Kidney capillary endothelial cell (primary cell): ENCODE measurements at places on chromosomes 11 and 22.

DNA sequence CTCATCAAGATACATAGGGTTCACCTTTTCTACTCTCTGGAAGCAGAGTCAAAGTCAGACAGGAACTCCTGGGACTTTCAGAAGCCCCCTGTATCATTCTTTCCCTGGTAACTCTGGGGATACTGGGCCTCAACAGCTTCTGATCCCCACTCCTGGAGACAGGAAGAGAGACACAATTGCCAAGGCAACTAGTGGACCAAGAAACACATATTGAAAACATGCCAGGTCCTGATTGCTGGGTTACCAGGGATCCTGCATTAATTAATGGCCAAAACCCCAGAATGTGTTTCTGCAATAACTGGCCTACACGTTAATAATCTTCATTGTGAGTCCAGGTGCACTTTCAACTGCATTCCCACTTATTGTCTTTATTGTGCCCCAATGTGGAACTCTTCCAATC, 260.8 kb upstream of the POU2AF2 start:
- no peak for DNase-seq

DNA sequence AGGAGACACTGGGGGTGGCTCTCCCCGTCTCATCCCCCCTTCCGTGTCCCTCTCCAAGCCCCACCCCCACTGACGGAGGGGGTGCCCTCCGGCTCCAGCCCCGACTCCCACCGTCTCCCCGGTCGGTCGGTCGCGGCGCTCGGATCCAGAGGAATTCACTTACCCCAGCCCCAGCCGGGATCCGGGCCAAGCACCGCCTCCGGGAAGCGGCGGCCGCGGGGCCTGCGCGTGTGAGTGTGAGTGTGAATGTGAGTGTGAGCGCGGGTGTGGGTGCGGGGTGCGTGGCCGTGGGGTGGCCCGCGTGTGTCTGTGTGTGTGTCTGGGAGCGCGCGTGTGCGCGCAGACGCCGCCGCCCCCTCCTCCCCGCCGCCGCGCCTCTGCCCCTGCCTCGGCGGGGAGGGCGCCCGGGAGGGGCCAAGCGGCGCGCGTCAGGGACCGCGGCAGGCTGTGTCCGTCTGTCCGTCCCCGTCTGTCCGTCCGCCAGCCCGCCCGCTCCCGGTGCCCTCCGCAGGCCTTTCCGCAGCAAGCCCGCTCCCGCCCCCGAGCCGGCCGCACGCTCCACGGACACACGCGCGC, at the start of gene ELFN2:
ELFN2 (minus strand) TSS at position 345 of the 576 bp plus-strand sequence. CDS start 51,945 bp downstream, outside the sequence.
- DNase-seq, result no peak

DNA sequence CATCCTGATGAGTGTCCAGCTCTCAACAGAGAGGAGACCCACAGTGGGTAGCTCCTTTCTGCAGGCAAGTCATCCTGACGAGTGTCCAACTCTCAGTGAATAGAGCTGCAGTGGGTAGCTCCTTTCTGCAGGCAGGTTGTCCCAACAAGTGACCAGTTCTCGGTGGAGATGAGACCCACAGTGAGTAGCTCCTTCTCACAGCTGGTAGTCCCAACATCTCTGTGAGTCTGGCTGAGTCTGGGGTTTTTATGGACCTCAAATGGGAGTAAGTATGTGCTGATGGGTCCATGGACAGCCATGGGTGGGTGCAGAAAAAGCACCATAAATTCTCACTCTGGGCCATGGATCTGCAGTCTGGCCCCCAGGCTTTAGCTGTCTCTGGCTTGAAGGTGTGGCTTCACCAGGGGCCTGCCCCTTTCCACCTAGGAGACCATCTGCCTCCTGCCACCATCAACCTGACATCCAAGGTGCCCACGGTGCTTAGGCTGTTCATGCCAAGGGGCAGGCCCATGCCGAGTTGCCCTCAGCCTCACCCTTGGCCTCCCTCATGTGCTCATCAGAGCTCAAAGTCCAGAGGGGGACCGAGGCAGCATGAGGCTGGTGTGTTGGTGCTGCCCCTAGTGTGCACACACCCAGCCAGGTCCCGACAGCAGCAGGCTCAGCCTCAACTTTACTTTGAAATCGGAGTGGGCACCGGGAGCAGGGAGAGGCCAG, 15.3 kb downstream of the NPAT start:
- no peak for DNase-seq

GRCh38 chr22:38429499-38430068, 25.4 kb downstream of the KCNJ4 start:
- no peak for DNase-seq

DNA sequence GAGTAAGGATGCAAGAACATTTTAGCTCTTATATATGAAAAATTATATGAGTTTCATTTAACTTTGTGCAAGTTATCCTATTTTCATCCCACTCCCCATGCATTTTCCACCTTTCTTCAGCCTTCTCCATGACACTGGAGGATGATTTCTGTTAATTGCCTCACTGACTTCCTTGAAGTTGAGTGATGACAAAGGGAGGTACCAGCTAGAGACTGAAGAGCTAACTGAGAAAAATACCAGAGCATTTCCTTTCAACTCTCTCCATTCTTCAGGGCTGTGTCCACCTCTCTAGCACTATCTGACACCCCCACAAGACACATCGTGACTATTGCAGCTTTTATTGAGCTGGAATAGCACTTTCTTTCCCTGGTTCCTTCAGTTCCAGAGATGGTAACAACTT, 711.6 kb upstream of the LRRC4C start:
- no peak for DNase-seq

GRCh38 chr11:77058900-77059299, 7.9 kb upstream of the CAPN5 start:
- no peak for DNase-seq

DNA sequence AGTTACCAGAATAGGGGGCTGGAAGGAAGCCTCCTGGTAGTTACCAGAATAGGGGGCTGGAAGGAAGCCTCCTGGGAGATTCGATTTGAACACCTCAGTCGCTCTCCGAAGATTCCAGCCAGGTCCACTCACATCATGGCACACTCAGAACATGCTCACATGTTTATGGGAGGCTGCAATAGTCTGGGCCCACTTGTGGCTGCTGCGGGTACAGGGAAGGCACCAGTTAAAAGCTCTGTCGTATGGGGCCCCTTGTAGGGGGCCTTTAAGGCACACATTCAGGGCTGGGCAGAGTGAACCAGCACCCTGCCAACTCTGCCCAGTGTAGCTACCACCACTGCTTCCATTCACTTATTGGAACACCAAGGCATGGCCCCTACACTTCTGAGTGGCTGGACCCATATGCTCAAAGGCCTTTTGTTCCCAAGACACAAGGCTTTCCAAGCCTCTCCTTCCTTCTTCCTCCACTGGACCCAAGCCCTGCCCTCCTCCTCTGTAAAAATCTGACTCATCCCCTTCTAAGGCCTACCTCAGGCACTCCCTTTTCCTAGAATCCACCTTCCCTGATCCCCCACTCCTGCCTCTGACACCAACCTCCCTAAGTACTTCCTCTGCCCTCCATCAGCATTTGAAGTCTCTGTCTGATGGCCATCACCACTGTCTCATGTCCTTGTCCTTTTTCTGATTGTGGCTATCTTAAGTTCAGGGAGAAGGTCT, 28.0 kb downstream of the USP35 start:
- DNase-seq, result no peak

GRCh38 chr11:131295986-131296385, 74.4 kb upstream of the NTM start:
- no peak for DNase-seq

GRCh38 chr11:70933981-70934583, 318.3 kb downstream of the SHANK2 start:
- DNase-seq, result no peak

DNA sequence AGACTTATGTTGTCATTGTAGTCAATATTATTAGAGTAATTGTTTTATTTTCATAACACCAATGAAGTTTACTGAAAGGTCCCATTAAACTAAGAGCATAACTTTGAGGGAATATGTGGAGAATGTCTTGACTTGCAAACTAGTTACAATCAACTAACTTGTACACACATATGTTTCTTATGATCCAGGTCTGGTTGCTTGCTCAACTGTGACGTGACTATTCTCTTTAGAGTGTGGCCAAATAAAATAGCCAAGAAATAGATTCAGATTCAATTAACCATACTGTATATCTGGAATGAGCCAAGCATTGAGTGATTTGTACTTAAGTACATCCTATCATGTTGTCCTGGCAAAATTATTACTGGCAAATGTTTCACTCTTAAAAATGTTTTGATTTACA, 101.7 kb downstream of the METTL15 start:
- no peak for DNase-seq

GRCh38 chr11:59776210-59777066, 21.3 kb downstream of the STX3 start:
- DNase-seq, result peak; percentile 73

GRCh38 chr22:50737728-50738648, at the start of gene ACR:
TSS of gene ACR (plus strand) at chr22:50738204. CDS start at chr22:50738236, 32 bp downstream.
- no peak for DNase-seq

- peak; percentile 99 for DNase-seq
These were observed 46.4 kb downstream of the RCN1 start for GRCh38 chr11:32137263-32137662.

GRCh38 chr11:69640995-69641581, at the start of gene CCND1:
TSS of gene CCND1 (plus strand) at chr11:69641156. CDS start at chr11:69641314, 158 bp downstream.
- DNase-seq, result peak; percentile 86

- DNase-seq, result no peak
These were observed 78.3 kb downstream of the MICAL2 start for GRCh38 chr11:12188548-12189317.

DNA sequence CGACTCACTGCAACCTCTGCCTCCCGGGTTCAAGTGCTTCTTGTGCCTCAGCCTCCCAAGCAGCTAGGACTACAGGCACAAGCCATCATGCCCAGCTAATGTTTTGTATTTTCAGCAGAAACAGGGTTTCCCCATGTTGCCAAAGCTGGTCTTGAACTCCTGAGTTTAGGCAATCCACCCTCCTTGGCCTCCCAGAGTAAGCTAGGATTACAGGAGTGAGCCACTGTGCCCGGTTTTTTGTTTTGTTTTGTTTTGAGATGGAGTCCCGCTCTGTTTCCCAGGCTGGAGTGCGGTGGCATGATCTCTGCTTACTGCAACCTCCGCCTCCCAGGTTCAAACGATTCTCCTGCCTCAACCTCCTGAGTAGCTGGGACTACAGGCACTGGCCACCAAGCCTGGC, 41.0 kb downstream of the CELF1 start:
- no peak for DNase-seq

DNA sequence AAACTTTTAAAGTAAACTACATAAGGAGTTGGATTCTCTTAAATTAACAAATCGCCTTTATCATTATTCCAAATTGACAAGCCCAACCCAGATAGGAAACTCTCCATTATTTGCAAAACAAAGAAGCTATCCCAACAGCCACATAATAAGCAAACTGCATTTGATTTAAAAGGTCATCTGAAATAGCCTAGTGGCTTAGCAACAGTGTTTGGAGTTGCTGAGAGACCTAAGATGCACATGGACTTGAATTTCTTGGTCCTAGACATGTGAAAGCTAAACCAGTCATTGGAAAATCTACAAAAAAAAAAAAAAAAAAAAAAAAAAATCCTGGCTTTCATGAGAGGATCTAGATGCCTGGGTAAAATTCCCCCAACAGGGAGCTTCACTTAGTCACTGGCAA, 69.5 kb downstream of the PRCP start:
- DNase-seq, result no peak

GRCh38 chr22:45318558-45319323, 9.0 kb downstream of the FAM118A start:
- no peak for DNase-seq

DNA sequence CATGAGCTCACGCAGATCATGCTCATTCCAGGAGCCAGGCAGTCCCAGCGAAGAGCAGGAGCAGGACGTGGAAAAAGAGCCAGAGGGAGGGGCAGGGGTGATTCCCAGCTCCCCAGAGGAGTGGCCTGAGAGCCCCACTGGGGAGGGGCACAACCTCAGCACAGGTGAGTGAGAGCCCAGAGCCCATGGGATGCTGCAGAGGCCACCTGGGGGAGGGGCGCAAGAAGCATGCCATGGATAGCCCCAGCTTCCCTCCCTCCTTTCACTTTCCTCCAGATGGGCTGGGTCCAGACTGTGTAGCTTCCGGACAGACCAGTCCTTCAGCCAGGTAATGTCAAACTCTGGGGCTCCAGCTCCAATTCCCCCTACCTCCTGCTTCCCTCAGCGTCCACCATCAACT, 6.2 kb downstream of the SMTNL1 start:
- no peak for DNase-seq

DNA sequence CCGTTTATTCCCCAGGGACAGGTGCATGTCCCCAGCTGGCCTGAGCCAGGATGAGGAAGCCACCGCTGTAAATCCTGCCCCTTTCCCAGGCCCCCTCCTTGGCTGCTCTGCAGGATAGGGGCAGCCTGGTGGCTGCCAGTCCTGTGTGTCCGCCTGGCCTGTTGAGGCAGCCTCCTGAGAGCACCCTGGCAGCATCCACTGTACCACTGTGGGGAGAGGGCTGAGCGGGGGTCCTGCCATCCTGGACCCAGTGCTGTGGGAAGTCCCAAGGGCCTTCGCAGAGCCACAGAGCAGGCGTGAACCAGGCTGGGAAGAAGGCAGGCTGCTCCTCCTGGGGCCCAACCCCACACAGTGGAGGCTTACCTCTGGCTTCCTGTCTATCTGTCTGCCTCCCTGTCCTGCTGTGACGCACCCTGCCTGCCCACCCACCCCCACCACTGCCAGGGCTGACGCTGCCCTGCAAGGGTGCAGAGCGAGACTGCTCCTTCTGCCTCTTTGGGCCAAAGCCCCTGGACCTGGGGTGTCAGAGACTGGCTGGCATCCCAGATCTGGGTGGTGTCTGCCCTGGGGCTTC, 8.4 kb downstream of the KCTD17 start:
- no peak for DNase-seq

- DNase-seq, result peak; percentile 25
These were observed 79.1 kb upstream of the KCNQ1OT1 start for GRCh38 chr11:2778630-2779498.

- peak; percentile 85 for DNase-seq
These were observed 2.1 kb upstream of the DGKZ start for GRCh38 chr11:46345131-46345597.

DNA sequence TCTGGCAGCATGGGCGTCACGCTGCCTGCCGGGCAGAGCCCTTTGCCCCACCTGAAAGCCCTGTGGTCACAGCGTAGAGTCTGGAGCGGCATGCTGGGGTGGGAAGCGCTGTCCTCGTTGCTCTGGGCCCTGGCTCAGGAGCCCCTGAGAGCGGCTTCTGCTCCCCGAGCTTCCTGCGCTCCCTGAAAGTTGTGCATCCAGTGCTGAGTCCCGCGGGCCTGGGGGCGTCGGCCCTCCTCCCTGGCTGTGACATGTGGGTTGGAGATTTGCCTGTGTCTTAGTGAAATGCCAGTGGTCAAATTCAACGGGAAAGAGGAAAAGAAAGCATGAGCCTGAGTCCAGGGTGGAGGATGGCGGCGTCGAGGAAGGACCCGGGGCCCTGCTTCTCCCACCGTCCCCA, 1208.0 kb downstream of the BRD1 start:
- no peak for DNase-seq

- DNase-seq, result no peak
These were observed 172.0 kb upstream of the MTMR2 start for GRCh38 chr11:96095884-96096303.

- DNase-seq, result peak; percentile 76
These were observed 32.3 kb downstream of the NEAT1 start for GRCh38 chr11:65454696-65455456.

GRCh38 chr22:30209642-30210041, 36.9 kb downstream of the LIF start:
- DNase-seq, result no peak

GRCh38 chr11:12174128-12174476, 63.7 kb downstream of the MICAL2 start:
- no peak for DNase-seq

- no peak for DNase-seq
These were observed 24.2 kb upstream of the MUC5B start for GRCh38 chr11:1198561-1199240.
